ENCODE measurements at places on chromosomes 7 and 10.

GRCh38 chr7:151252561-151252835 is 4.0 kb upstream of the SMARCD3 start:
- DNase-seq: no peak

GRCh38 chr7:157529768-157530560 is 193.2 kb downstream of the DNAJB6 start:
- no peak for DNase-seq

GRCh38 chr7:26052706-26053105 is 99.3 kb upstream of the NFE2L3 start:
- no peak for DNase-seq

- no peak for DNase-seq
Measured at GRCh38 chr7:35371221-35371620, 117.3 kb upstream of the TBX20 start.

DNA sequence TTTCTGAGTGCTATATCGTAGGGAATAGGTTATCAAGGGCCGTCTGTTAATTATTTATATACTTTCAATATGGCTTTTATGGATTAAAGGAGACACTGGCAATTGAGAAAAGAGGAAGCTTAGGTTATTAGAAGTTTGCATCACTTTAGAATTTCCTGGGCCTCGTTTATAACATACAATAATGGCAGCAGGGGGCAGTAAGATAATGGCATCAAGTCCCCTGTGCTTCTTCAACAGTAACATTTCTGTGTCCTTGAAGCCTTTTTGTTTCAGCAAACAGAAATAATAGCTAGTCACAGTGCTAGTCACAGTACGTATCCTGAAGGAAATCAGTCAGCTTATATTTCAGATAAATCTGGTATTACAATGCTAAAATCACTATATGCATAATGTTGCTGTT is 41.9 kb downstream of the SPAM1 start:
- peak; percentile 36 for DNase-seq

GRCh38 chr7:455110-455928 is 64.3 kb downstream of the PDGFA start:
- DNase-seq: no peak

DNA sequence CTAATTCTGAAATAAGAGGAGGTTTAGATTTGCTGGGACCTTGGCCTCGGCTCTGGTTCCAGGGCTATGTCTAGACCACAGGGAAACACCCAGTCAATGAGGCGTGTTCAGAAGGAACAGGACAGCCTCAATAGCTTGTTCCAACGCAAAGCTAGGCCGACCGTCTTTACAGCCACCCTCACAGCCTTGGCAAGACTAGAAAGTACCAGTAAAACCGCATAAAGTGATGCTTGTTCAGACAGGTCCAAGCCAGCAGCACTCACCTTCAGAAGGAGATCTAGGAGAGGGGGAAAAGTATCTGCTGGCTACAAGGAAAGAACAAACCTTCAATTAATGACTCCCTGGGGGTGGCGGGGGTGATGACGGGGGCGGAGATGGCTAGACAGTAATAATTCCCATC is 50.1 kb upstream of the LMTK2 start:
- DNase-seq: no peak

DNA sequence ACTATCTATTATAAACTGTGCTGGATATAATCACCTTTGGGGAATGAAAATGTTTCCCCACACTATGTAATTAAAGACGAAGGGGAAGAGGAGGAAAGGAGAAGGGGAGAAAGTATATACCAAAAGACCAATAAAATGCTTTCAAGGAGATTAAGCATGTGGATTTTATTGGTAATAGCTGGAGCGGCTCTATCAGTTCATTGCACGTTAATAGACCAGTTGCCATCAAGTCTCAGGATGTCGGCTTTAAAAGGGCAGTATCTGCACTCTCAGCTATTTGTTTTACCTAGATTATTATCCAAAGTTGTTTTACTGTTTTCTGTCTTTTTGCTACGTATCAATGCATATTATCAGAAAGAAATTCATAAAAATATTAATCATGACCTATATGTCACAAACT is 9.0 kb downstream of the ETV1 start:
- DNase-seq: no peak

DNA sequence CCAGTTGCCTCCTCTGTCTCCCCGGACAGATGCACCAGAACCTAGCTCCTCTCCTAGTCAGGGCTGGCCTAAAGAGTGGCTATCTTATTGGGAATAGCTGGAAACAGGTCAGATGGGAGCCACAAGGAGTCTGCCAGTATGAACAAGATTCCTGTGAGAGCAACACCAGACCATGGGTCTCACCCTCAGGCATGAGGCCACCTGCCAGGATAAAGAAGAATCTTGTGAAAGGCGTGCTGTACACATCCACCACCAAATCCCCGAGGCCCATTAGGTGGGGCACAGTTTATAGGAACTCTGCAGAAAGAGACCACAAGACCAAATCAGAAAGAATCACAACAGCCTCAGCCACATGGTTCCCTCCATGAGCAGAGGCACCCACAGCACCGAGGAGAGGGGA is 325.9 kb downstream of the TNS3 start:
- no peak for DNase-seq

- no peak for DNase-seq
Measured at GRCh38 chr10:122265896-122266295, 5.2 kb upstream of the BTBD16 start.

DNA sequence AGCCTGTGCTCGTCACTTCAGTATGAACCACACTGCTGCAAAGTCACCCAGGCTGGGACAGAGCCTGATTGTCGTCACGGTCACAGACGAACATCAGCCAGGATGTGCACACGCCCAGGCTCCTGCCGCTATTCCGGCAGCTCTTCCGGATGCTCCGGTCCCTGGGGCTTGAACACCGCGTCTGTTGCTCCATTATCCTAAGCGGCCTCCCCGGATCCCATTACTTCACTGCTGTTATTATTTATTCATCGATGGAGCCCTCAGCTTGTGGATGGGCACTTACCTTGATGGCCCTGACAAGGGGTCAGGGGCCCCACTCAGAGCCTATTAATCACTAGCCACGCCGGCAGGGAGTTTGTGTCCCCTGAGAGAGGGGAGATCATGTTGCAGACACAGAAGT is 120.8 kb upstream of the PCBD1 start:
- no peak for DNase-seq

DNA sequence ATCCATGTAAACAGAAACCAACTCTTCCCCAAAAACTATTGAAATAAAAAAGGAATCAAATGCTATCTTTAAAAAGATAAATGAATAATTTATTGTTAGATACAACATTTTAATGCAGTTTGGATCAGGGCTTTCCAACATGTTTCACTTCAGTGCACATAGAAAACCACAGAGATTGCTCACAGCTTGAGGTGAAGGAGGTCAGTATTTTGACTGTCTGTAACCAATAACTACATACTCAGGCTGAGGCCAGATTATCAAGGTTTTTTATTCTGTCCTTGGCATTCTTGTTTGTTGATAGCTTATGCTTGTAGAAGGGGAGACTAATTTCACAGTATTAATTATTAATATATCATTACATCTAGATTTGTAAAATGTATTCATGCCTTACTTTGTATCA is 195.5 kb downstream of the PRKG1 start:
- no peak for DNase-seq

- DNase-seq: no peak
Measured at GRCh38 chr10:91708174-91708861, 75.4 kb upstream of the PPP1R3C start.

- no peak for DNase-seq
Measured at GRCh38 chr7:35516498-35516897, 178.4 kb downstream of the HERPUD2 start.

DNA sequence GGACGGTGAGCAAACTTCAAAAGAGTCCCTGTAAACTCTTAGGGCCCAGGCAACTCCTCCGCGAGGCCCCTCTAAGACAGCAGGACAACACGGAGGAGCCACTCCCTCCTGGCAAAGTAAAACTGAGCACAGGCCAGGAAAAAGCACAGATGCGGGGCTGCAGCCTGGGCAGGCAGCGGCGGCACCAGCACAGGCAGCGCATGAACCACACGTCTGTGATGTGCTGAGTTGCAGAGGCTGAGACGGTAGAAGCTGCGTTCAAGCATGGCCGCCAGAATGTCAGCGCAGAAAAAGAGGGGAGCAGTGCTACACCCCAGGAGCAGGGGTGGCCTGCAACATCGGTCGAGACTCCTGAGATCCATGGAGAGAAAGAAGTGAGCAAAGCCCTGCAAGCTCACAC is 46.1 kb upstream of the STK17A start:
- DNase-seq: no peak

DNA sequence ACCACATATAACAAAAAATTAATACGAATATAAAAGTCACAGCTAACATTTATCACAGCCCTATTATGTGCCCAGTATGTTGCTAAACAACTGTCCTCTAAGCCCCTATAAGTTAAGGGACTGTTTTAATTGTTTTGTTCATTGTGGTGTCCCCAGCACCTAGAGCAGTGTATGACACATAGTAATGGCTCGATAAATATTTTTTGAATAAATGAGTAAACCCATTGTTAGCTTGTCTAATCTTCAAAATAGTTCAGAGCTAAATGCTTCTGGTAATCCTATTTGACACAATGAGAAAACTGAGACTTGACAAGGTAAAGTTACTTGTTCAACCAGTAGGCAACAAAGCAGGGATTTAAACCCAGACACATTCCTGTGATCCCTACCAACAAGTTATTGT is 78.4 kb upstream of the NEUROD6 start:
- no peak for DNase-seq

GRCh38 chr7:26642416-26642815 is 222.0 kb downstream of the SKAP2 start:
- no peak for DNase-seq

DNA sequence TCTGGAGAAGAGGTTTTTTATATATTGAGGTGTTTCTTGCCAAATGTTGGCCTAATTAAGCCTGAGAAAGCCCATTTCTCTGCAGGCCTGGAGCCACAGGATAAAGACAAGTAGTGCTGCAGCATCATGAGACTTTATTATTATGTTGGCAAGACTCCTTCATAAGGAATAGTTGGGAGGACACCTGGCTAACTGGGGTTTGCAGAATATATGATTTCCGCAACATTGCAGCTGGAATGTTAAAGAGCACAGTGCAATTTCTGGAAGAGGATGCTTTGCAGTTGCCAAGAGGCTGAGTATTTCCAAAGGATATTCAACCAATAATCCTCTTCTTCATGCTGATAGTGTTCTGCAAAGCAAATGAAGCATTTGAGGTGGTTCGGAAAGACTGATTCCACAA is 1512.8 kb upstream of the LRRTM3 start:
- no peak for DNase-seq

- DNase-seq: no peak
Measured at GRCh38 chr7:127928222-127928621, 103.0 kb downstream of the LRRC4 start.

- no peak for DNase-seq
Measured at GRCh38 chr7:29415215-29415614, 148.4 kb upstream of the PRR15 start.

GRCh38 chr7:82257118-82257695 is 186.4 kb downstream of the CACNA2D1 start:
- DNase-seq: no peak

GRCh38 chr10:50992972-50993766 is 81.1 kb upstream of the PRKG1 start:
- DNase-seq: no peak

DNA sequence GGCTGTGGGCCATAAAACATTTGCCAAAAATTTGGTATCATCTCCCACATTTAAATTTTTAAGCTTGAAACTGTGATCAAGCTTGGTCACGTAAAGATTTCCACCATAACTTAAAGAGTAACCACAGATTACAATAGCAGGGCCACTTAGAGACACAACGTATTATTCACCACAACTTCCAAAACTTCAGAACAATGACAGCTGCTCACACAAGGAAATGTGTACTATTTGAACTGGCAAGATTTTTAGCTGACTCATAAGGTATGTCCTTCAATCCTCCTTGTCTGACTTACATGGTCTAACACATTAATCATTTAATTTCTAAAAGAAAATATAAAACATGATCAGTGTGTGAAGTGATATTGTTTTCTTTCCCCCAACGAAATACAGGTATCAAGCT is 234.5 kb downstream of the PARD3 start:
- DNase-seq: no peak

- no peak for DNase-seq
Measured at GRCh38 chr7:104650991-104651640, 322.7 kb downstream of the LHFPL3 start.

- DNase-seq: no peak
Measured at GRCh38 chr10:71582506-71583475, 136.8 kb downstream of the C10orf105 start.

DNA sequence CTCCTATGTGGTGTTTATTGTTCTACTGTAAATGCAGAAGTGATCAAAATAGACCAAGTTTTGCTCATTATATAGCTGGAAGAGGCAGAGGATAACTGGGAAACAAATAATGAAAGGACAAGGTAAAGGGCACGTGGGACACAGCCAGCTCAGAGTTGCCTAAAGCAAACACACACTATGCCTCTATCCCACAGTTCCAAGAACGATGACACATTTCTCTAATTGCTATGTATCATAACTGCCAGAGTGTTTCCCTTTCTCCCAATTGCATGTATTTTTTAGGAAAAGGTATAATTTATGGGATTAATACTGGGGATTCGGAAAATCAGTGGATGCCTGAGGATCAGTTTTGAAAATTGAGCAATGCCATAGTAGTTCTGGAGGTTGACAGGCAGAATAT is 49.0 kb downstream of the CCDC71L start:
- no peak for DNase-seq

GRCh38 chr7:132239422-132239994 is 336.8 kb downstream of the PLXNA4 start:
- no peak for DNase-seq

GRCh38 chr10:75462865-75463264 is 31.4 kb downstream of the LRMDA start:
- no peak for DNase-seq

GRCh38 chr7:85185424-85186082 is 1.3 kb downstream of the SEMA3D start:
- DNase-seq: no peak

DNA sequence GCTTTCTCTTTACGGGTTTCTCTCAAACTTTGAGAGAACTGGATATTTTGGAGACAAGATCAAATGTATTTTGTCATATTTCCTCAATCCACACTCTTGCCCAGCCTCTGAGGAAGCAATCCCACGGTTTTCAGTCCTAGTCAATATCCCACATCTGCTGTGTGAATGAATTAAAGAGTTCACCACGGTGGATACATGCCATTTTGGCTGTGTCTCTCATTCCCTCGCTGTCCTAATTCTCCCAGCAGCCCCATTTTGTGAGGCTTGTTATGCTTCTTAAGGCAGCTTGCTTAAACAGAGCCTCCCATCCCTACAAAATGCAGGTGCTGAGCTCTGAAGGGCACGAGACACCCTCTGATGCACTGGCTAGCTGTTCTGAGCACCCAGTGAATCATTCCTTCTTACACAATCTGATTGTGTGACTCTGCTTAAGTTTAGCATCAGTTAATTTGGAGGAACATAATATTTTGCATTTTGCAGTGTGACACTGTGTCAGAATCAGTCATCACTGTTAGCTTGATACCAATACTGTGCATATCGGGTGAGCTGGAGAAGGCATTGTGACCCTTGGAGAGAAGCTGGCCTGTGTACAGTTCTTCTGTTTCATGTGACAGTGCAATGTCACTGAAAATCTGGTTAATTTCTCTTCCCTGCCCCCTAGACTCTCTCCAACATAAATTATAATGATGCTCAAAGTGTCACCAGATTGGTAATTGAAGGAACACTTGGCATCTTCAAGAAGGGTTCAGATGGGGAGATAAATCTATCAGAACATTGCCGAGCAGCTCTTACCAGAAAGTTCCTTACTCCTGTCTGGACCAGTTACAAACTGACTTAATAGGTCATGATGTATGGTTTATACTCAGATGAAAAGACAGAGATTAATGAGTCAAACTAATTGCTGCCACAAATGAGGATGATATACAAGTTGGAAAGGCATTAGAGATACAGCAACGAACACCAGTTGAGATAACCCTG is 103.7 kb upstream of the AOAH start:
- DNase-seq: no peak

GRCh38 chr7:8131694-8132605 is 130.0 kb downstream of the ICA1 start:
- DNase-seq: no peak
